ENCODE measurements at places on chromosomes 12 and 14. TPM values are rescaled to one million over a fixed set of nuclear protein-coding genes. Genes with fewer than 3 reads are reported as not detected.

Gene AICDA
- total RNA-seq = not detected

Gene GALNT8
- total RNA-seq = 0.56 TPM

Gene OR4K13
- total RNA-seq = not detected

Gene KRT8
- total RNA-seq = 0.63 TPM

Gene ANG
- 0.92 TPM for total RNA-seq

Gene EFCAB11
- 0.36 TPM for total RNA-seq

Gene EPS8
- 1.1 TPM for total RNA-seq

Gene TAS2R43
- 3.1 TPM for total RNA-seq

All from CD4-positive, alpha-beta T cell (primary cell).